Astrocyte (in vitro differentiated cells and primary cell): ENCODE measurements at places on chromosomes 2 and 18. TPM values are rescaled to one million over a fixed set of nuclear protein-coding genes. Genes with fewer than 3 reads are reported as not detected.

Gene DPYSL5
- 1.2 and 2.9 TPM in 2 replicates for total RNA-seq

GRCh38 chr2:21233194-21233593, 109.4 kb downstream of the TDRD15 start:
- DNase-seq, result no peak

Gene PXDN
- total RNA-seq, result 417 and 467 TPM in 2 replicates

DNA sequence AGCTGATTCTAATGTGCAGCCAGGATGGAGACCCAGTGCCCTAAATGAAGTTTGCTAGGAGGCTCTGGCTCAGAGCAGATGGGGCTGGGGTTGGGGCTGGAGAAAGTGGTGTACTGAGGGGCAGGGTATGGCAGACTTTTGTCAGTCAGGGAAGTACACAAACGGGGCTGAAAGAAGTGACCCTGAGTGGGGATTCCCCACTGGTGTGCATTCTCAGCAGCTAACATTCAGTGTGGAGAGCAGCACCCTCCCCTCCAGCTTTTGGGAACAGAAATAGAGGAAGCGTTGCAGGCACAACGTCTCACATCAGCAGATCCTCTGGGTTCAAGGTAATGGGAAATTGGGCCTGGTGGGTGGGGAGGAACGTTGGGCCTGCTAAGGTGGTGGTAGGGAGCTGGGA, 89.1 kb upstream of the GCFC2 start:
- DNase-seq, result no peak

GRCh38 chr2:43493954-43494353, 101.9 kb downstream of the THADA start:
- DNase-seq, result no peak

GRCh38 chr2:152419944-152420343, 85.0 kb downstream of the FMNL2 start:
- DNase-seq, result no peak
